ENCODE measurements at places on chromosomes 4 and X.

DNA sequence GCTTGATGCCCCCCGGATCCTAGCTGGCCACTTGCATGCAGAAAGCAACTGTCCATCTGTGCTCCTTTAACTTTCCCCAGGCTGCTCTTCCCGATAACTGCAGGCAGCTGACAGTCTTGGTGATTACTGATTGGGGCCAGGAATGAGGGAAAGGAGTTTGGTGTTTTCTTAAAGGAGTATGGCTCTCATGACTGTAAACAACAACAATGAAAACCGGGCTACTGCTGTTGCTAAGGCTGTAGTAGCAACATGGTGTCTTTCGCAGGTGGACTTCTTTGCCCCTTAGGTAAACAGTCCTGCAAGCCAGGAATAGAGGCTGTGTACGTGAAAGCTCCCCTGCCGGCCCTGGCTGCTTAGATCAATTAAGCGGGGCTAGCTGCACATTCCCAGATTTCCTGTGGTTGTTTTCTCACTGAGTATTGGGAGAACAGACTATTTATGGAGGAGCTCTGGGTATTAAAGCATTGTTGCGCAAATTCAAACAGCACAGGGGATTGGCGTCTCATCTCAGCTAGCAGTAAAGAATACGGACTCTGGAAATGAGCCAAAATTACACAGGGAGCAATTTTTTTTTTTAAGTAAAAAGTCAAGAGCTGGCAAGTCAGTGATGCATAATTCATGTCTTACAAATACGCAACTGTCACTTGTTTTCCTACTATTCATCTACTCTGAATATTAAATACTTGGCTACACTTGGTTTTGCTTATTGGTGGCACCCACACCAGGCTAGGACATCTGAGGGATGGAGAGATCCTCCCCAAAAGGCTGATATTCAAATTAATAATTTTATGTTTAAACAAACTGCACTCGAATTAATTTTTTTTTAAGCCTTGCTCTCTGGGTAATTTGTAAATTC, 61.6 kb upstream of the NAP1L5 start:
- DNase-seq = no peak

DNA sequence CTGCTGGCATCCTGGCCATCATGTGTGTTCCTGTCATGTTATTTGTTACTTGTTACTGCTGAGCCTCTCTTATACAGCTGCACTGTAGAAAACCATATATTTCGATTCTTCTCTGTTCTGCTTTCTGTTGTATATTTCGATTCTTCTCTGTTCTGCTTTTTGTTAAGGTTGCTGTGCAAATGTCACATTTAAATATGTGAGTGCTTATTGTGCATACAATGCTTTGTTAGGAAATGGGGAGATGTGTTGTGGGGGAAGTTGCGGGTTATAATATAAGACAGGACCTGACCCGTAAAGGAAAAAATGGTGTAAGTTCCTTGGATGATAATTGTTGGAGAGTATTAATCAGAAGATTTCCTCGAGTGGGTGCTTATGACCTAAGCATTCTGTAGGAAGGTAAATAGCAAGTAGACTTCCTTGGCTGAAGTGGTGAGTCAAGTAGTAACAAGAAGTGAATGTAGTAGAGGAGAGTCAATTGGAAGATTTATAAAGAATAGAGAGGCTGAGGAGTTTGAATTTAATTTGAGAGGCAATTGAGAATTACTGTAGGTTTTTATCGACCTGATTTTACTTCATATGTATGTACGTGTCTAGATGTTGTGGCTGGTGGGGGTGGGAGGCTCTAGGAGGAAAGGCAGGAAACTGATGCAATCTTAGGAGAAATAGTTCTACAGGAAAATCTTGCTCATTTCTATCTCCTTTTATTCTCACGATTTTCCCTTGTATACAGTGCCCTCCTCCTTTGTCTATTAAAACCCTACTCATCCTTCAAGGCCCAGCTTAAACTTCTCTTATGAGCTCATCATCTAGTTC, 8.5 kb downstream of the OGT start:
- no peak for DNase-seq

DNA sequence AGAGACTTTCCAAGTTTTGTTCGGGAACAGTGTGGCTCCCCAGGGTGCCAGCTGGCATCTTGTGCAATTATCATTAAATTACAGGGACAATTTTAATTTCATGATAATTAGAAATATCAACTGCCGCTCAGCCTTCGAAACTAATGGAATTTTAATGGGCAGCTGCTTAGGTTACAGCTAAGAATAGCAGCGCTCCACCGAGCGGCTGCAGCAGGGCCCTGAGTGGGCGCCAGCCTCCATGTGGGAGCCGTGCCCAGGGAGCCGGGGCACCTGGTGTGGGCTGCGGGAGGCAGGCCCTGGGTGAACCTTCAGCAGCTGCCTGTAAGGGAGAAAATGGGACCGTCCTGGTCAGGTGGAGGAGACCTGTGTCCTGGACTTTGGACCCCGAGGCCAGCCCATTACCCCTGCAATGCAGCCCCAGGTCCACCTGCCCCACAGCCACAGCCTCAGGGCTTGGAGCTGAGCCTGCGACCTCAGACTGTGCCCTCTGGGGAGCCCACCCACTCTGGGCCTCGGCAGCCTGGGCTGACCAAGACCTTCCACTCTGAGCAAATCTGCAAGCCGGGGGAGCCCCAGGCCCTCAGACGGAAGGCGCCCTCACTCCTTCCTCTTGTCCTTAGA, 21.1 kb downstream of the MSANTD1 start:
- DNase-seq = no peak

DNA sequence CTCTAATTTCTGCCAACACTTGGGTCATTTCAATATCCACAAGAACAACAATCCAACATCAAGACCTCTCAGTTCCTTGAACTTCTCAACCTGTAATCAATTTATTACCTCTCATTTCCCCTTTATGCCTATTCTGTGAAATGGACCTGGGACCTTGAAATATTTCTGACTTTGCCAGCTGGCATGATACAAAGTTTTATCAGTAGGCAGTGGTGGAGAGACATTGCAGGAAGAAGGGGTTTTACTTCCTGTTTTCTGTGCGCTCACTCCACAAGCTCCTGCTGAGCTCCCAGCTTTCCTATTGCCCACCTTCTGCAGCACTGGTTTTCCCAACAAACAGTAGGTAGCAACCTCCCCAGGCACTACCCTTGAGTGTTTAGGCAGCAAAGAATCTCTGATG, 3.5 kb upstream of the ARHGEF6 start:
- DNase-seq = no peak

GRCh38 chr4:108762559-108763225, at the start of gene ETNPPL:
Gene ETNPPL (minus strand): TSS chr4:108763053. CDS start chr4:108762898, 155 bp downstream.
- no peak for DNase-seq

DNA sequence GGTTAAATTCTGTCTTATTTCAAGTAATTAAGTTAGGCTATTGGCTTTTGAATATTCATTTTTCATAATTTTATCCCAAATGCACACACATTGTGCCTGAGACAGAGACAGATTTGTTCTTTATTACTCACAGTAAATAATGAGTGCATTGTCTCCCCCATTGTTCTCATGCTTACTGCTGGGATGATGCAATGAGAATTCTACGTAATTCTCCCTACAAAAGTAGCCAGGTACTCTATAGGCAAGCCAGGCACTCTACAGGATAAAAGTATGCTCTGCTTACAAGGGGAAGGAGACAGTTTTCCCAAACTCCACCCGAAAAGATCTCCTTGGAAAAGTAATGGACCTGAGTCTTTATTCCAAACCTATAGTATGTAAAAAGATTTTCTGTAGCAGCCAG, 1890.7 kb upstream of the PCDH10 start:
- no peak for DNase-seq

GRCh38 chr4:108036213-108036612, 46.5 kb downstream of the HADH start:
- peak; percentile 41 for DNase-seq

GRCh38 chrX:44162964-44163475, 180.5 kb downstream of the EFHC2 start:
- DNase-seq = no peak

DNA sequence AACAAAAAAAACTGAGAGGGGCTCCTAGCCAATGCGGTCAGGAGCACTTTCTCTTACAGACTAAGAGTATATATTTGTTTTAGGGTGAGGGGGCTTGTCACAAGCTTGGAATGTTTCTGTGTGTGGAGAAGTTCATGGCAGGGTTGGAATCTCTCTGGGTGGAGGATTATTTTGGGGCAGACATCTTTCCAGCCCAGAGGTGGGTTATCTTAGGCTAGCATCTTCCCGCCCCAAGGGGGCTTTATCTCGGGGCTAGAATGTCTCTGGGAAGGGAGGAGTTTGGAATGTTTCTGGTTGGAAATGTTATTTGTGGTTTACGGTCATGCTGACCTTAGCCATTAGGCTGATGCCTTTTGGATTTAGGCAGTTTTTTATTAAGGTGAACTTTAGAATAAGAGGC, 205.7 kb downstream of the RELL1 start:
- DNase-seq = no peak

DNA sequence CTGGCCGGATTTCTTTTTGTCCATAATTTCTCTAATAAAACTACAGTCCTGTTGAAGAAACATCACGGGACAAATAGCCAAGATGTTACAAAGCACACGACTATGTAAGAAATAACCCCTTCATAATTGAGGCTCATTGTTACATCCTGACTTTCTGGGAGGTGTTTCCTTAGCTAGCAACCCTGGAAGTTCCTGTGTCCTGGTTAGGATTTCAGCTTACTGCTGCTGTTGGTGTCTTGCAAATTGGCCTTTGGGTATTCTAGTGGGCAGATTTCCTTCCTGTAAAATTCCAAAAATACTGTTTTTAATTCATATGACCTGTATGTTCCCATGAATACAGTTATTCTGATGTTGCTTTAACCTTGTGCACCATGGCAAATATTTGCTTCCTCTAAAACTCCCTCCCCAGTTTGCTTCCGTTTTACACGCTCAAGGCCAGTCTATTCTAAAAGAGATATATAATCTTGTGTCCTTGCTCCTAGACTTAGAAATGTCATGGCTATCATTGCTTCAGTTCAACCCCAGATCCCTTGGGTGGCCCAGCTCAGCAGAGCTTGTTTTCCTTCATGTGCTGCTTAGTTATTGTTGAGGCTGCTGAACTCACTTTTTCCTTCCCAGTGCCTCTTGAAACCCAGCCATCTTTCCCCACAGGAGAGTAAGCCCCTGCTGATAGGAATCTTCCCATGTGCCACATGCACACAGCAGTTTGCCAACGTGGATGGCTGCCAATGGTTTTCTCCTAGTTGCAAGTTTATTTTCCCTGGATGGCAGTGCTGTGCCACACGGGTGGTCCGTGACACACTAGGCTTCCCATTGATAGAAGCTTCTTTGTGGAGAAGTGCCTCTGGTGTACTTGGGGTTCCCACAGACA, 75.8 kb downstream of the TSPAN7 start:
- no peak for DNase-seq

GRCh38 chr4:121091941-121092340, 19.6 kb upstream of the NDNF start:
- DNase-seq = no peak

- no peak for DNase-seq
Measured at GRCh38 chr4:87409420-87409939, 12.9 kb upstream of the NUDT9 start.

GRCh38 chr4:172147687-172148086, 334.5 kb downstream of the GALNTL6 start:
- DNase-seq = no peak
